ENCODE measurements at places on chromosomes 6 and 20.

DNA sequence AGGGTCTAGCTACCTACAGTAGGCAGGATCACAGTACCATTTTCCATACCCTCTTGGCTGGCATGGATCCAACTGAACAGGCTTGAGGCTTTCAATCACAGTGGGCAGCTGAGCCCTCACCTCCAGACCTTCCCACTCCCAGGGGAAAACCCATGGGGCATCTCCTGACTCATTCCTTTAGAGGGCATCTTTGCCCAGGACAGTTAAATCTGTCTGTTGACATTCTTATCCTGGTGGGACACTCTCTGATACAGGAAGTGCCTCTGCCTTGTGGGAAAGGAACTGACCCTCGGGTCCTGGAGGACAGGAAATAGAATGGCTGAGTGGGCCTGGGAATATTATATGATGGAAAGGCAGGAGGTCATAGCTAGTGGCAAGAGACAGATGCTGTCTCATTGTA is 10.2 kb upstream of the EPB41L1 start:
- no peak for DNase-seq

DNA sequence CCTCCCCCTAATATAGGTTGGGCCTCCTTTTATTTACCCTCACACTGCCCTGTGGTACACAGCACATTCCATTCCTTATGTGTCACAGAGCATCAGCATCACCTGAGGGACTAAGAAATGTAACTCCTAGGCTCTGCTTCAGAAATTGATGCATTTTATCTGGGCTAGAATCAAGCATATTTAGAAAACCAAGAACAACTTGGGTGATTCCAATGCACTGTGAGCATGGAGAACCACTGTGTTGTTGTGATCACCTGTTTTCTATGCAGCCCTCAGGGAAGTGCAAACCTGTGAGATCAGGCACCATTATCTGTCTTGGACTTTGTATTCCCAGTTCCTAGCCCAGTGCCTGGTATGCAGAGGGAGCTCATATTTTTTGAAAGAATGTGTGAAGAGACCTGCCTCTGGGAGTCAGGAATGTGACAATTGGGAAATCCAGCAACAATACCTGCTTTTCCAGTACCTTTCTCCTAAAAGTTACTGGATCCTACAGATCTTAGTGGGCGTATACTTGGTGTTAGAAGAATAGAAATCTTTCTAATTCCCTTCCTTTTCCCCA is 7.0 kb downstream of the KAT14 start:
- no peak for DNase-seq

DNA sequence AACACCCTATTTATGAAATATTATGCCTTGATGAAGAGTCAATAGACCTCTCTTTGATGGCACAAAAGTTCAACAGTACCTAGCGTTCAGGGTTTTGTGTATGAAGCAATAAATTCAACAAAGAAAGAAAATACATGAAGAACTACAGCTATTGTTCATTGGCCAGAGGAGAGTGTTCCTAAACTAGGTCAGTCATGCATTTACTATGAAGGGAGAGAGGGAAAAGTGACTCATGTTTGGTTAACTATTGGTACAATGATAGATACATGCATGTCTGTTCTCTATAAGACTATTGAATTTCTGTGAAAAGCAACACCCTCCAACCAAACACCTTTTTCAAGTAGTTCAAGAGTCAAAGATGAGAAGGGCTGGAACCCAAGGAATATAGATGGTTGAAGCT is 50.7 kb downstream of the CLIC5 start:
- no peak for DNase-seq

DNA sequence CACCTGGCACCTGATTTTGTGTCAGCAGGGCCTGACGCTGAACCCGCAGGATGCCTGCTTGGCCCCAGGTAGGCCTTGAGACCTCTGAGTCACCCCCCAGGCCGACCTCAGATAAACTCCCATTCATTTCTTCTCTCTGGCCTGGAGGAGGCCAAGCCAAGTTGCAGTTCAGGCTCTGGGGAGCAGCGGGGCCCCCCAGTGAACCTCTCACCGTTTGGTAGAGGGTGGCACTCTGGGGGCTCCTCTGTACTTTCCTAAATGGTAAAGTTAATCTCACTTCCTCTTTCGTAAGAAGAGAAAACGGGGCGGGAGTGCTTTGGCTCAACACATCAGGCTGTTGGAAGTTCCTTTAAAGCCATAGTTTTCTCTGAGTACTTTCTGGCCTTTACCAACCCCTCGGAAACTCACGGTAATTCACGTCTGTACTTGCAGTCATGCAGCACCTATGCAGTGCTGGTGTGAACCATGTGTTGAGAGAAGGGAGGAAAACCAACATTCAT is 2.8 kb downstream of the SIRPA start:
- DNase-seq: no peak

DNA sequence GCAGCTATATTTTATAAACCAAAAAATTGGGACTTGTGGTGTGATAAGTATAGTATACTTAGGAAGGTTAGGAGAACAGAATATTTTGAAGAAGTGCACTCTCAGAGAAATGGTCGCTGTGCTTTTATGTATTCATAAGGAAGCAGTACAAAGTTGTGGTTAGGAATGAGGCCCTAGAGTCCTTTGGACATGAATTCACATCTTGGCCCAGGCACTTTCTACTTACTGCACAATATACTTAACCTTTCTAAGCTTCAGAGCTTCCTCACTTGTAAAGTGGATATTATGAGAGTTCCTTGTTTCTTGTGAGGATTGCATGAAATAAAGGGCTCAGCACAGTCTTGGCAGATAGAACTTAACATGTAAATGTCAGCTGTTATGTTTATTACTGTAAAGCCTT is 21.0 kb upstream of the SERINC3 start:
- no peak for DNase-seq

- DNase-seq: peak; percentile 77
These were observed 126.8 kb downstream of the ALDH8A1 start for GRCh38 chr6:134822920-134823709.

DNA sequence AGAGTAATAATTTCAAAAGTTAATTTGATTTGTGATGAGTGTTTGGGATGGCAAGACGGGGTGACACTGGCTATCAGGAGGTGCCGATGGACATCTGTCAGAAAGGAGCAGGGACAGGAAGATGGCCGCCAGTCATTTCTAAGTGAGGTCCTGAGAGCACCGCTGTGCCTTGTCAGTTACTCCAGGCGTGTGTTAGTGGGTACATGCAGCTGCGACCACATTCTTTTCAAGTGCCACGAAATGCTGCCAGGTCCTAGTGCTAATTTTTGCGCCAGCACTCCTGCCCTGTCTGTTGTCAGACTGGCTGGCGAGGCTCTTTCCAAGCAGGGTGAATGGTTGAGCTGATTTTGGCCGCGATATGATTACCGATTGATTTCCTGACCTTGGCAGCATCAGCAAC is 64.6 kb upstream of the INSM1 start:
- no peak for DNase-seq

DNA sequence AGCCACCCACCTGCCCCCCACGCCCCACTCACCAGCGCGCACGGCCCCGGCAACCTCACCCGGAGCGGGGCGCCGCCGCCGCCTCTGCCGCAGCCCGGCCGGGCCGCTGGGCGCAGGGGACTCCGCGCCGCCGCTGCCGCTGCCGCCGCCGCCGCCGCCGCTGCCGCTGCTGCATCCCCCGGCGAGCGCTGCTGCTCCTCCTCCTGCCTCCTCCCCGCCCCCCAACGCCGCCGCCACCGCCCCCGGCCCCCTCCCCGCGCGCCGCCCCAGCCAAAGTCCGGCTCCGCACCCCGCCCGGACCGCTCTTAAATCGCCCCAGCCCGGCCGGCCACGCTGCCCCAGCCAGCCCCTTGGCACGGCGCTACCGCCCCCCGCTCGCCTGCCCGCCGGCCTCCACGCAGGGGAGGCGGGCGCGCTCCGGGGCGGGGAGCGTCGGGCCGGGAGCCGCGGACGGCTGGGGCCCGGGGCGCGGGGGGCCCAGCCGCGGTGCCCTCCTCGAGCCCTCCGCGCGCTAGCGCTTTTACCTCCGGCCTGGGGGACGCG is at the start of gene SULF2:
Gene SULF2, minus strand, starts transcription at position 171 of the 543 bp plus-strand sequence. CDS start 28,118 bp downstream, outside the sequence.
- DNase-seq: no peak

DNA sequence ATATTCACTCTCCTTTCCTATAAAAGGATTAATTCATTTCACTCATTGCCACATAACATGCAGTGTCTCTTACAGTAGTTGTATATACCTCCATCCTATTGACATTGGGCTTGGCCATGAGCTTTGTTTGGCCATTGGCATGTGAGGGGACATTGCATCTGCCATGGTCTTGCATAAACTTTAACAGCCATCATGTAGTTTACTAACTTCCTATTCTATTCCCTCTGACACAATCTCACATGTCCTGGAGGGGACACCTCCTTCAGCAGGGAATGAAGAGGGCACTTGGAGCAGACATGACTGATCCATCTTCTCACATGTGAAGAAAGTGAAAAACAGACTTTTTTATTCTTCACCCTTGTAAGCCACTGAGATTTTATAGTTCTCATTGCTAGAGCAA is 115.5 kb upstream of the MARCKS start:
- DNase-seq: no peak

GRCh38 chr6:144319211-144319610 is 34.1 kb downstream of the UTRN start:
- DNase-seq: no peak

DNA sequence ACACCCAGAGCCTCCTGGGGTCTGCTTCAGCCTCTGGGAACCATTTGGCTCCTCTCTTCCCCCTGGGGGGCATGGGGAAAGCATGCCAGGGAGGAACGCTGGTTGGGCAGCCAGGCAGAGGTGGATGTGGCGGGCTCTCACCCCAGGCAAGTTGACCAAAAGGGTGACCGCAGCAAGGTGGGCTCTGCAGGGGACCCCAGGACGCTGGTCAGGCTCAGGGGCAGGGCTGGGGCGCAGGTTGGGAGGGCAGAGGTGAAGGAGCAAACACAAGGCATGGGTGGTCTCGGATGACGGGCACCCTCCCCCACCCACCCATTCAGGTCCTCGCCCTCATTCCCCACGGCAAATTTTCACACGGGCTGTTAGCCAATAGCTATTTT is 30.2 kb upstream of the MRGBP start:
- no peak for DNase-seq

GRCh38 chr6:2237001-2237400 is 8.4 kb downstream of the GMDS start:
- DNase-seq: no peak

GRCh38 chr20:49286689-49287551 is 9.1 kb upstream of the ZNFX1 start:
- DNase-seq: no peak

- no peak for DNase-seq
These were observed 49.8 kb downstream of the EYA4 start for GRCh38 chr6:133290930-133291329.

- DNase-seq: no peak
These were observed 31.4 kb downstream of the NHSL1 start for GRCh38 chr6:138467901-138468300.

DNA sequence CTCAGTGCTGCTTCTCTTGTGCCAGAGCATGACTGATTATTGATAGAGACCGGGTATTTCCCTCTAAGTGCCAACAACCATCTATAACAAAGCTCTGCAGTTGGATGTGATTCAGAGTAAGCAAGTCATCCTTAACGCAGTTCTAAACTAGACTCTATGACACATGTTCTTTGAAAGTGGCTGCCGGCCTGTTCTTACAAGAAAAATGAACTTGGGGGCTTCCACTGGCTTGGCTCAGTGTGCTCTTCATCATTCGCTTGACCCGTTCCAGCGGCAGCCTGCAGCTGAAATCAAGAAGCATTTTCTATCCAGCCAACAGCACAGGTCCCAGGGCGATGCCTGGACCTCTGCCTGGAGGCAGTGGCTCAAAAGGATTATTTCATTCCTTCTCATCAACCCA is 29.8 kb downstream of the GFOD1 start:
- no peak for DNase-seq

GRCh38 chr6:167676666-167677421 is 149.9 kb upstream of the AFDN start:
- no peak for DNase-seq

DNA sequence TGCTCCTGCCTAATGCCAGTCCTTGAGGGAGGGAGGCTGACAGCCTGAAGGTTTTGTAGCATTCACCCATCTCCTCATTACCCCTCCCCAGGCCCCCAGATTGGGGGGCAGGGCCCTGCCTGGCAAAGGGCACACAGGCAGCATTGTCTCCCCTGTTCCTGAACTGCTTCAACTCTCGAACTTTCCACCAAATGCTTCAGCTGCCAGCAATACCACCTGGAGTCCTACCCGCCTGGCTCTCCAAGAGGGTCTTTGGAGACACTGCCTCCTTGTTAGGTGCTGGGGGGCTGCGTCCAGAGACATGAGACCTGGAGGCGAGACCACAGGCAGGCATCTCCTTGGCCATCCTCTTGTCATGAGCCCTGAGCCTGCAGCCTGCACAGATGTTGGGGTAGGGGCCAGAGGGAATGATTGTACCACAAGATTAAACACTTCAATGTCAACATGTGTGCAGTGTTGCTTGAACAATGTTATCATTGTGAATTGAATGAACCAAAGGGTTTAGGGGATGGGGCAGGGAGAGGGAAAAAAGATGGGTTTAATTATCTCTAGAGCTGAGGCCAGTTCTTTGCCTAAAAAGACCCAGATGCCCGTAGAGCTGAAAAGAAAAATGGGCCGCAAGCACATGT is 25.0 kb downstream of the BMP7 start:
- no peak for DNase-seq

DNA sequence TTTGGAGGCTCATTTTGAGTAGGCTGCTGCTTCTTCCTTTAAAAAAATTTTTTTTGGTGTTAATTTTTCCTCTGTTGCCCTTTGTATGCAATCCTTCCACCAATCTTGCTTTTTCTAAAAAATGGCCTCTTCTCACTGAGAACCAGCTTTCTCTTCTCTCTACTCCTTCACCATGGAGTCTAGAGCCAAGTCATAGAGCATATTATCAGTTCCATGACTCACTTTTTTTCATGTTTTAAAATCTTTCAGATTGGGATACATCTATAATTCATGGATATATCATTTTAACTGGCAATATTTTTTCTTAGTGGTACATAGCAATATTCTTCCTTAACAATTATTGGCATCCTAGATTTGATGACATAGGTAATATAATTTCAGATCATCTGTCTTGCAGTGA is 62.7 kb downstream of the SLX4IP start:
- no peak for DNase-seq

- peak; percentile 86 for DNase-seq
These were observed 5.4 kb upstream of the POU3F2 start for GRCh38 chr6:98828941-98829411.

DNA sequence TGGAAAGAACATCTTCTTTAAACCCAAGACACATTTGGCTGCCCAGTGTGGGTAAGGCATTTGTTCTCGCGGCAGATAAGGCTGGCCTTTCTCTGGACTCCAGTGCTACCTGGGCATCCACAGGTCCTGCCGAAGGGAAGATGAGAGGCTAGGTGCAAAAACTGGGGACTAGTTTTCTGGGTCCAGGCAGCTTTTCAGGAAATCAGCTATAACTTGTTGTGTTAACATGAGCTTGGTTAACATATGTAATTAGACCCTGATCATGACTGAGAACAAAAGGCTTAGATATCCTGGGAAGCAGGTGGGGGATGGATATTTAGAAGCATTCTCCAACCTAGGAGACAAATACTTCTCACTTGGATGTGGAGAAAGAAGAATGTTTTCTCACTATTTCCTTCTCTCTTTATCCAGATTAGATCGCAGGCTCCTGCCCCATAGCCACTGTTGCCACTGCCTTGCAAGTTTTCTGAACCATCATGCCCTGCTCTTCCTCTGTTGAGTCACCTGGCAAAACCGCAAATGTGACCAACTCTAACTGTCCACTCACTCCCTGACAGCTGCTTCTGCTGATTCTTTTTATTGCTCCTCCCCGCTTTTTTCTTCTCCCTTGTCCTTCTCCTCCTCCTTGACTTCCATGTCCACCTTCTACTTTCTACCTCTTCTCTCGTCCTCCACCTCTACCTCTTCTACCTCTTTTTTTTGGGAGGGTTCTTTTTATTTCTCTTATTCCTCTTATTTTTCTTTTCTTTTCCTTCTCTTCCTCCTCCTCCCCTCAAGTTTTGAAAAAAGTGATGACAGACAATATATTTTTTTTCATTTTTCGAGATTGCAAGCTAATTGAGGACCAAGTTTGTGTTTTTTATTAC is 258.1 kb downstream of the UTRN start:
- DNase-seq: no peak

All from NCI-H2081 (cell line).